ENCODE measurements at places on chromosomes 7 and 10. TPM values are rescaled to one million over a fixed set of nuclear protein-coding genes. Genes with fewer than 3 reads are reported as not detected.

The BMPER gene
- 18.8 TPM for total RNA-seq

The PNLIP gene
- 2.8 TPM for total RNA-seq

The OR2A42 gene
- 0.27 TPM for total RNA-seq

The AEBP1 gene
- 236 TPM for total RNA-seq

The IGFBP3 gene
- 60.9 TPM for total RNA-seq

The SYPL1 gene
- 83.5 TPM for total RNA-seq

The GSTK1 gene
- 155 TPM for total RNA-seq

The AKR1B15 gene
- 1.3 TPM for total RNA-seq

The GRID2IP gene
- total RNA-seq = 0.18 TPM

The SPAM1 gene
- not detected for total RNA-seq

The CTTNBP2 gene
- 21.5 TPM for total RNA-seq

The ZDHHC6 gene
- total RNA-seq = 30.4 TPM

The GPR15LG gene
- not detected for total RNA-seq

The RPS24 gene
- 1,000 TPM for total RNA-seq

The CLRN3 gene
- total RNA-seq = not detected

The CHCHD2 gene
- total RNA-seq = 170 TPM

The SLC39A12 gene
- not detected for total RNA-seq

The ANK3 gene
- 203 TPM for total RNA-seq

The RET gene
- 0.80 TPM for total RNA-seq

The SORCS1 gene
- 80.5 TPM for total RNA-seq

The SRGN gene
- total RNA-seq = 146 TPM

Measured in sciatic nerve (tissue), 2 donors.